M059J (cell line): ENCODE measurements at places on chromosomes 13 and 19. TPM values are rescaled to one million over a fixed set of nuclear protein-coding genes. Genes with fewer than 3 reads are reported as not detected.

- DNase-seq, result no peak
Measured at GRCh38 chr13:52187029-52187423, 27.6 kb upstream of the NEK3 start.

GRCh38 chr13:50636007-50636704 is 207.3 kb downstream of the DLEU7 start:
- peak; percentile 25 for DNase-seq

- no peak for DNase-seq
Measured at GRCh38 chr19:49231804-49232203, 74.2 kb downstream of the TRPM4 start.

DNA sequence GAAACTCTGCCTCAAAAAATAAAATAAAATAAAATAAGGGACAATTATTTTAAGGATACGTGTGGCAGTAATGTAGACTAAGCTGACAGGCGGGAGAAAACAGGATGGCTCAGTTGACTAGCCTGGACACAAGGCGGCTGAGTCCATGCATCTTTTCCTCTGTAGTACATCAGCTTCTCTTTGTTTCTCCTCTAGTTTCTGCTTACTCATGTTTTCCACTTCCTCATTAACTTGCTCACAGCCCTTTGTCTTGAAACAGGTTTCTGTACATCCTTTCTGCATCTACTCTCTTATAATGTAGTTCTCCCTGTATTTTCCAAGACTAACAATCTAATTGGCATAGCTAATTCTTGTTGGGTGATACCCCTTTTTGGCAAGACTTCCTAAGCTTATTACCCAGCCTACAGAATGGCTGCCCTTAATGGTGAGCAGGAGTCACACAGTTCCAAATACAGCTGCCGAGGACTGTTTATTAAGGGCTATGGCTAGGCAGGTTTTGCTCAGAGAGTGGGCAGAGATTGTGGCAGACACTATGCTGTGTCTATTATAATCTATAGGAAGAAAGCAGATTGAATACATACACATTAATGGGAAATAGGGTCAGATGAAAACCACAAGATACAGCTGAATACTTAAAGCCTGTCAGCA is 58.7 kb upstream of the KLF5 start:
- DNase-seq, result peak; percentile 20

DNA sequence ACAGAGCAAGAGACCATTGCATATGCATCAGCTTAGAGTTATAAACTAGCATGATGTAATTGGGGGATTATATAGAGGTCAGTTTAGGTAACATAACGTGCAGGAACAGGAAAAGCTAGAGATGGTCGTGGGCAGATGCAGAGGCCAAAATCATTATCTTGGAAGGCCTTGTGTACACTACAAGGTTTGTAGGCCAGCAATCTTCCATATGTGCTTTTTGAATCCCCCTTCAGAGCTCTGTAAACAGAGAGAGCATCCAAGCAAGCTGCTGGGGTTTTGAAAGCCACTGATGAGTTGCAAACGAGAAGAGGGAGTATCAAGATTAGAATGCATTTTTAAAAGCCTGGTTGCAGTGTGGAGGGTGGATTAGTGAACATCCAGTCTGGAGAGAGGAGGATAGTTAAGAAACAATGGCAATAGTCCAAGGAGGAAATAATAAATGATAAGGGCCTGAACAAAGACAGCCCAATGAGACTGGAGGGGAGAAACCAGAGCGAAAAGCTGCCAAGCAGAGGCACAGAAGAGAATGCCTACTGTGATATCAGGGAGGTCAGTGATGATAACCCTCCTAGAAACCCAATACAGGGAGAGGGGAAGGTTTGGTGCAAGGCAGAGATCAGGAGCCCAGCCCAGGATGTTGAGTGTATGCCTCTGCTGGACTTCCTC is 109.6 kb downstream of the ZAR1L start:
- no peak for DNase-seq

- no peak for DNase-seq
Measured at GRCh38 chr13:110162053-110162452, 144.9 kb downstream of the COL4A1 start.

DNA sequence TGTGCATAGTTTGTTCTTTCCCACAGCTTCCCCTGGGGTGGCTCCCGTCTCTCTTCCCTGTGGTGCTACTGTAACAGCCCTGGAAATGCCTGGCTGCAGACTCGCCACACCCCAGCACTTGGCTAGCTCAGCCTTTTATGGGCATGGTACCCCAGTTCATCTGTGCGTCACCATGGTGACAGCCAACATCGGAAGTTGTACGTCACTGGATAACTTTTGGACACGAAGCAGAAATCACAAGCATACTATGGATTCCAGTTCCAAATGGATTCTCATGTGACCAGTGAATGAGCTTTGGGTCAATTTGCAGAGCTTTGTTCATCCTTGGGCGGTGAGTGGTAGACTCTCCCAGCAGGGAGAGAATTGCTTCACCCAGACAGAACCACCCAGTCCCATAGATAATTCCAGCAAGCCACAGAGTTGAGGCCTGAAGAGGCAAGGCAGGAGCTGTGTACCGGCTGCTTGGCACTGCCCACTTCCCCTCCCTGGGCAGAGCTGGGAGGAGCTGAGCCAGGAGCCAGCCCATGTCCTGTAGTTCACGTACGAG is 54.4 kb downstream of the COL4A2 start:
- no peak for DNase-seq

GRCh38 chr19:18807861-18808331 is 16.8 kb upstream of the COMP start:
- DNase-seq, result no peak

DNA sequence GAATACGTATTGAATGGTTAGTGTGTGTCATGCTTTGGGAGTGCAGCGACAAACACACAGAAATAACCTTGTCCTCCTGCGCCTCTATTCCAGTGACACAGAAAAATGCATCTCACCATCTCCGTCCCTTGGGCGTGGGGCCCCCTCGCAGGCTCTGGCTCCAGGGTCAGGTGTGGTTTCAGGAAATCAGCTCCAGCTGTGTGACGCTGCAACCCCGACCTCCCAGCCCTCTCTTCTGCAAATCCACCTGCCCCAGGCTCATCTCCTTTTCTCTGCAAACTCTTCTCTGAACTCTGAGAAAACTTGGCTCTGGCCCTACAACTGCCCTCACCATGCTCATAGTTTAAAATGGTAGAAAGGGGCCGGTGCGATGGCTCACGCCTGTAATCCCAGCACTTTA is 51.3 kb upstream of the ZNF536 start:
- DNase-seq, result no peak

DNA sequence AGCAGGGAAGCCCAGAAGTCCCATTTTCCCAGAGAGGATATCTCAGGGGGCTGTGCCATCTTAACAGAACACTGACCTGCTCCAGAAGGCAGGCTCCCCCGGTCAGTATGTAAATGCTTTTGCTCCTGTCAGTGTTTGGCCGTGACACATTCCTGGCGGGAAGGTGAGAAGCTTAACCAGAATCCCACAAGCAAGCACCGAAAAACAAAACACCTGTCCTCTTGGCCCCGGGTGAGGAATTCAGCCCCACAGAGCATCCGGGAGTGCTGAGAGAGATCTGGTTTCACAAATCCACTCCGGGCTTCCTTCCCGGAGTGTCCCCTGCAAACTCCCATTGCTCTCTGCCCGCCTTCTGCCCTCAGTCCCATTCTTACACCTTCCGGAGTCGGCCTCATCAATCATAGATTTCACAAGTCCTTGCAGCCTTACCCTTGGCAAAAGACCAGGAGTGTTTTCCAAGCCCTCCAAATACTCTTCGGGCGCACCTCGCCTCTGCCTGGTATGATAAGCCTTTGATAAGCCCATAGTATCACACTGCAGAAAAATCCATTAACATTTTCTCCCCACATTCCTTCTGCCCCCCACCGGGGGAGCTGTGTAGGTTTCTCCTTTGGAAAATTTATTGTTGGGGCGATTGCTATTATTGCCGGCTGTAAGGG is 12.2 kb downstream of the TPM4 start:
- DNase-seq, result no peak

DNA sequence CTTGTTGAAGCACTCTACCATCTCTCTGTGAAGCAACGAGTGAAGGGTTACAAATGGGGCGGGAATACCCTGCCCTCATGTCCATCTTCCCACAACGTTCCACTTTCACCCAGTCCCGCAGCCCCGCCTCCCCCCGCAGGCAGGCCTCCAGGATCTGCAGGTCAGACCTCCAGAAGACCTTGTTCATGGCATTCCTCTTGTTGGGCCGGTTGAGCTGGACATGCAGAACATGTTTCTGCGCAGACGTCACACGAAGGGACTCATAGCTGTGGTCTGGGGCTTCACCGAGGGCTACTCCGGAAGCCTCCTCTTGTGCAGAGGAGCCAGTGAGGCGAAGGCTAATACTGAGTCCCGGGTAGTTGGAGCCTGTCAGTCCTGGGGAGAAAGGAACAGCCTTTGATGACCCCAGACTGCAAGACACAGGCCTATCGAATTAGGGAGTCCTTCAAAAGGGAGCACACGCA is 420 bp downstream of the ECH1 start:
- DNase-seq, result peak; percentile 99

- DNase-seq, result no peak
Measured at GRCh38 chr19:10767726-10768125, 49.8 kb downstream of the DNM2 start.

The SBK2 gene
- total RNA-seq, result 0.20 TPM in 1 of 2 replicates, not detected in the other

The MEIS3 gene
- 3.3 and 5.4 TPM in 2 replicates for total RNA-seq

The FREM2 gene
- total RNA-seq, result 0.12 and 0.76 TPM in 2 replicates

The ZNF528 gene
- 20.1 and 28.4 TPM in 2 replicates for total RNA-seq

The FGF22 gene
- not detected in 2 replicates for total RNA-seq

The VSTM1 gene
- not detected in 2 replicates for total RNA-seq

The PPP1R37 gene
- total RNA-seq, result 26.0 and 44.8 TPM in 2 replicates

The SIGLEC8 gene
- total RNA-seq, result not detected in 2 replicates

The OR10H5 gene
- total RNA-seq, result not detected in 2 replicates

The ZNF530 gene
- total RNA-seq, result 7.4 and 17.4 TPM in 2 replicates
